Stimulated activated CD4-positive, alpha-beta T cell treated with anti-CD3 and anti-CD28 coated beads, Interleukin-15, amount 100 ng/mL, for 24 hours (primary cell): ENCODE measurements at places on chromosomes 12 and 14.
A peak's percentile ranks its signal among the peaks of the same experiment; 100 is the strongest.

- DNase-seq = peak; percentile 58
Measured at GRCh38 chr12:122836027-122836921, 1.0 kb downstream of the HIP1R start.

DNA sequence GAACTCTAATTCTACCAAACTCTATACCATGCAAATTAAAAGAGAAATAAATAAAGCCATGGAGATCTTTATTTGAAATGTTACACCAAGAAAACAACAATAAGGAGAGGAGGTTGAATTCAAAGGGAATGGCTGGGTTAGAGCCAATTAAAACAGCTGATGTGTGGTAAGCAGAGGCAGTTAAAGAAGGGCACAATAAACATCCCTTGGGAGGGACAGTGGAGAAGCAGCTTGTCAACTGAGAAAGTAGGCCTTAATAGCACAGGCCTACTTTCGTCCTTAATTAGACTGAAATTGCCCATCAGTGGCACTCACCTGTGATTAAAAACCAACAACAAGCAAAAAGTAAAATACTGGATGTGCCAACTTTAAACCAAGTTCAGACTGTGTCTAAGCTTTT, 16.3 kb upstream of the NAV3 start:
- DNase-seq = no peak

- no peak for DNase-seq
Measured at GRCh38 chr12:49972641-49973360, at the start of gene AQP6. Gene AQP6, plus strand, starts transcription at chr12:49972947. Its CDS starts 227 bp downstream, at chr12:49973174.

DNA sequence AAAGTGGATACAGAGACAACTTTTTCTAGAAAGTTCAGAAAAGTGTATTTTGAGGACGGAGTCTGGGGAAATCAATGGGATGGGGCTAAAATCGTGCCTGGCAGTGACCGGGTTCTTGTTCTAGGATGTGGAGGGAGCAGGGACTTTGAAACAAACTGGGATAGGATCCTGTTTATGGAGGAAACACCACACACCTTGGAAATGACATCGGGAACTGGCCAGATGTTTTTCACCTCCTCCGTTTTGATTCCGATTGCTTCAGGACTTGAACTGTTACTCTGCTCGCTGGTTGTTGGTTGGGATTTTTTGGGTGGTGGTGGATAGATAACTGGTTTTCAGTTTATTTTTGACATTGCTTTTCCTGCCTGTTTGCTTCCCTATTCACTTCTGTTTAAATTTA, 506 bp downstream of the EMP1 start:
- DNase-seq = no peak

DNA sequence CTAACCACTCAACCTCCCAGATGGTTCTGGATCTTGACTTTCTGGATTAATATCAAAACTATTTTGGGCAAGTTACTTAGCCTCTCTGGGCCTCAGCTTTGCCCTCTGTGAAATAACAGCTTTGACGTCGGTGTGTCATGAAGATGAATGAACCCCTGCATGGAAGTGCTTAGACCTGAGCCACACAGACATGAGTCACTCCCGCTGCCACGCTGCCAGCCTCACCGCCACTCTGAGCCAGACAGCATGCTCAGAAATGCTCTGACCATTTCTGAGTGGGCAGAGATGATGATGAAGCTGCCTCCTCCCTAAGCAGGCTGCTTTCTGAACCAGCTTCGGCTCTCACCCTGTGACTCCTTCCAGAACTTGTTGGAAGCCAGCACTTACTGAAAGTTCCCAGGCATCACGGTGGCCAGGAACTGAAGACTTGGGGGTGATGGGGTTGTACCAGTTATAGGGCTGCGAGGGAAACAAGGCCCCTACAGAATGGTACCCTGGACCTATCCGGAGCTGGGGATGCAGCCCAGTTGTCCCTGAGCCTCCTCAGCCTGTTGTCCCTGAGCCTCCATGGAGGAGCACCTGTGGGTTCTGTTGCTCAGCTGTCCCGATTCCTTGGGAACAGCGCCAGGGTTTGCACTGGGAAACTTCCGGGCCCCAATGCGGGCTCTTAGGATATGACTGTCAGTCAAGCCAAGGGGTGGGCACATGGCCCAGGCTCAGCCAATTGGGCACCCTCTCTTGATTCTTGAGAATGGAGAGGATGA, 2.0 kb upstream of the CCDC197 start:
- DNase-seq = peak; percentile 81

GRCh38 chr14:38721822-38722431, 381.1 kb downstream of the SEC23A start:
- peak; percentile 55 for DNase-seq

GRCh38 chr12:25713264-25713663, 160.2 kb upstream of the LMNTD1 start:
- no peak for DNase-seq

- DNase-seq = no peak
Measured at GRCh38 chr12:2283916-2284315, 231.1 kb downstream of the CACNA1C start.

GRCh38 chr14:105532735-105533141, 6.4 kb downstream of the TMEM121 start:
- DNase-seq = peak; percentile 17

GRCh38 chr12:110704750-110705149, 15.8 kb upstream of the HVCN1 start:
- DNase-seq = no peak

- DNase-seq = peak; percentile 19
Measured at GRCh38 chr12:131194166-131194565, 240.5 kb downstream of the ADGRD1 start.

DNA sequence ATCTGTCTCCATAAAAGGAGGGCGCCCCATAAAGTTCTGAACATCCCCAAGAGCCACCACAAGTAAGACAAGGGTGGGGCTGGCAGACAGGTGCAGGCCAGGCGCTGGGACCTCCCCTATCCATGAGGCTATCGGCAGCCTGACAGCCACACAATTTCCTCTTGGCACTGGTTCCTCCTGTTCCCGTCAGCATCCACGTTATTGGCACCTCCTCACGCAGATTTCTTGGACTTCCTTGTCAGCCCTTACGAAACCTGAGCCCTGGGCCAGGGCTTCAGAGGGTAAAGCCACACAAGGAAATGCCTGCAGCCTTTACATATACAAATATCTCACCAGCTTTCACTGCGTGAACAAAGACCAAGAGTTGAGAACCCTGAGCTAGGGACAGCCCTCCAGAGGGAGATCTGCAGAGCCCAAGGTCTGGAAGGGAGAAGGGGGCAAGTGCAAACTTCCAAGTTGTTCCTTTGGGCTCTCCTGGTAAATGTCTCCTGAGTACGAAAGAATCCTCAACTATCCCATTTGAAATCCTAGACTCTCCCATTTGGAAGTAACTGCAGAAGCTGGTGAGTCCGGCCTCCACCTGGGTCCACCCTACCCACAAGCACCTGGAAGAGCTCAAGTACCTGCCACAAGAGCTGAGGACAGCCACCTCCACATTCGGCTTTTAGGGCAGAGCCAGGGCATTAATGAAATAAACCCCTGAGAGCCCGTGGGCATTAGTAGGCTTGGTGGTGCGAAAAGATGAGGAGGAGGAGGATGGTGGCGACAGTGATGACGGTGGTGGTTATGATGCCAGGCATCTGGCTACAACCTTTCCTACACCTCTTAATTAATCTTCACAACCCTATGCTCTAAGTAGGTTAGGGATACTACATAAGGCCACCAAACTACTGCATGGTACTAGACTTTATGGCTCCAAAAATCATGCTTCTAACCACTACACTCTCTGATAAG, 5.5 kb upstream of the TC2N start:
- DNase-seq = no peak

DNA sequence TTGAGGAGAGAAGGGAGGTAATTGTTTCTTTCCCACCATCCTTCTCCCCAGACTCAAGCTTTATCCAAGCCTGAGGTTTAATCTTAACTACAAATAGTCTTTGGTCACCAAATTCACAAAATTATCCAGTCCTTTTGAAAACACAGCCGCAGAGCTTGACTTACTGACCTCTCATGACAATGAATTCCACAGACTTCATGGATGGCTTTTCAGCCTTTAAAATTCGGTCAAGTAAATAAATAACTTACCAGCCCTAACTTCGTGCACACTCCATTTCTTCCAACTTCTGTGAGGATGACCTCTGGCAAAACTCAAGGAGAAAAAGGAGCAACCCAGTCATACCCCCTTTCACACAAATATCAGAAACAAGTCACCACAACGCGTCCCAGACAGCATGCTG, 137.0 kb upstream of the CDKN3 start:
- no peak for DNase-seq

DNA sequence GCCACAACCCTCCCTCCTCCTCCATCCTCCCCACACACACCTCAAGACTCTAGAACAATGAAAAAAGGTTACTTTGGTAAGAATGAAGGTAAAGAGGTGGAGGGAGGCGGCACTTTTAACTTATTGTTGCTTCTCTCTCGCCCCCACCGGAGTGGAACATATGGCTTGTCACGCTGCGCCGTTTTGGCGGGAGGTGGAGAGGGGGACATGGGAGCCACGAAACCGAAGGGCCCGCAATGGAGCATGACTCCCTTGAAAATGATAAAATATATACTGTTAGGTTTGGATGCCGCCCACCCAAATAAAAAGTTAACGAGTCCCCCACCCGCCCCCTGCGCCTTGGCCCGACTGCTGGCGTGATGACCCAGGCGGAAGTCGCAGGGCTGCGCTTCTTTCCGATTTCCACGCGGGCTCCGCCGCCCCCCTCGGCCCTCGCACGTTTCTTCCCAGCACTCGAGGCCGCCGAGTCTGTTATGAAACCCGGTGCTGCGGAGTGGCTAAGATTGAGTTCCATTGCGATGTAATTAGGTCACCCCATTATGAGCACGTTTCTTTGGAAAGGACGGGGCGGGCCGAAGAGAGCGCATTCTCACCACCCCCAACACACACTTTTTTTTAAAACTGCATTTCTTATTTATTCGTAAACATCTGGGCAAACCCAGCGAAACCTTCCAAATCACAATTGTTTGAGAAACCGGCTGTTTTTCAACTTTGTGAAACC, 1.4 kb upstream of the ZFP36L1 start:
- DNase-seq = peak; percentile 90

DNA sequence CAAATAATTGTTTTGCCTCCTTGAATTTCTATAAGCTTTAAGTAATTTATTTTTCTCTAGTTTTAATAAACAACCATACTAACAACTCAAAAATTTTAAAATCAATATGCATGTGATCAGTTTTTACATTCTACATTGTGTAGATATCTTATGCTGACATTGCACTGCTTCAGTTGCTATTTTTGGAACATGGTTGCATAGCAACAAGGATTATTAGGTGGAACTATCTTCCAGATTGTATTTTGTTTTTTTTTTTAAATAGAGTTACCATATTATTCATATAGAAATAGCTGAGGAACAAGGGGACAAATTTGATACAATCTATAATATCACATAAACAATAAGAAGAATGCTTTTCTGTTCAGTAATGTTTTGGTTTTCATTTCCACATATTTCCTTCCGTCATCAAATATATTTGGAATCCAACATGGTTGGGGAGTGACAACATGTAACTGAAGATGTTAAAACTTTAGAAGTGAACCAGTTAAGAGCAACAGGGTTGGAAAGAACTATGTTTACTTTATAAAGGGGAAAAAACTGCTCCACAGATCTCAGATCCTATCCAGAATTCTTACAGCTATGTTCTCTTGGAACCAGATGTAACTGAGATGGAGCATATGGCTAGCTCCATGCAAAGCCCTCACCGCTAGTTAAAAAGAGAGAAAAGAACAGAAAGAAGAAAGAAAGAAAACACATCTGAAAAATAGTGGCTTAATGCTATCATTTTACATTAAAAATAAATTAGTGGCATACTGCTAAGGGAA, 235.5 kb downstream of the NELL2 start:
- DNase-seq = no peak

GRCh38 chr12:98418357-98419075, 96.9 kb upstream of the TMPO start:
- DNase-seq = no peak

- DNase-seq = no peak
Measured at GRCh38 chr12:101581190-101581589, 13.6 kb upstream of the MYBPC1 start.

DNA sequence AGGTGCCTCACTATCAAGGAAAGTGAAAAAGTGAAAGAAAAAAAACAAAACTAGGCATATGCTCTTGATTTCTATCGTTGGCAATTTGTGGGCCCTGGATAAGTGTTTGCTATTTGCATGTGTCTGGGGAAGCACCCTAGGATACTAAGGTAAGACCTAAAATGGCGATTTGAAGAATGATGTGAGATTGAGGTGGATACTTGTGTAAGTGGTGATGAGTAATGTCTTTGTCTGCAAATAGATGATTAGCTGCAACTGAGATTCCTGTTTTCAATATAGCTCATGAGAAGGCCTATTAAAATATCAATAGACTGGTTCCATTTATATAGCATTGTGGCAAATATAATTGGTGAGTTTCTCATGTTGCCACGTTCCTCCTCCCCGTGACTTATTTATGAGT, 261.7 kb downstream of the NEDD1 start:
- DNase-seq = no peak

- DNase-seq = no peak
Measured at GRCh38 chr12:2390850-2391390, 338.1 kb downstream of the CACNA1C start.

GRCh38 chr14:56858422-56858821, 48.1 kb upstream of the OTX2 start:
- DNase-seq = no peak

DNA sequence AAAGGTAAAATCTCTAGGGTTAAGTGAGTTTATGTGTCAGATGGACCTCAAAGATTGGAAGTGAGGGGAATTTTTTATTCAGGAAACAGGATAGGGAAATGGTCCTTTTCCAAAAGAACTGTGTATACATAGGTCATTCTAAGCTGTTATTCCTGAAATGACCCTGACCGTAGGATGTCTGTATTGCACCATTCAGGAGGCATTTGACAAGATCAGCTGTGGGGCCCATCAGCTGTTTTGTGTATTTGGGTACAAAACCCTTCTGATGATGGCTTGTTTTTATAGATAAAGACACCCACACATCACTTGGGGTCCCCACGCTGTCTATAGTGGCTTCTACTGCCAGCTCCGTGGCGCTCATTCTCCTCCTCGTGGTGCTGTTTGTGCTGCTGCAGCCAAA, 62.6 kb upstream of the SRSF5 start:
- DNase-seq = no peak

GRCh38 chr12:2250797-2251196, 198.0 kb downstream of the CACNA1C start:
- DNase-seq = no peak

DNA sequence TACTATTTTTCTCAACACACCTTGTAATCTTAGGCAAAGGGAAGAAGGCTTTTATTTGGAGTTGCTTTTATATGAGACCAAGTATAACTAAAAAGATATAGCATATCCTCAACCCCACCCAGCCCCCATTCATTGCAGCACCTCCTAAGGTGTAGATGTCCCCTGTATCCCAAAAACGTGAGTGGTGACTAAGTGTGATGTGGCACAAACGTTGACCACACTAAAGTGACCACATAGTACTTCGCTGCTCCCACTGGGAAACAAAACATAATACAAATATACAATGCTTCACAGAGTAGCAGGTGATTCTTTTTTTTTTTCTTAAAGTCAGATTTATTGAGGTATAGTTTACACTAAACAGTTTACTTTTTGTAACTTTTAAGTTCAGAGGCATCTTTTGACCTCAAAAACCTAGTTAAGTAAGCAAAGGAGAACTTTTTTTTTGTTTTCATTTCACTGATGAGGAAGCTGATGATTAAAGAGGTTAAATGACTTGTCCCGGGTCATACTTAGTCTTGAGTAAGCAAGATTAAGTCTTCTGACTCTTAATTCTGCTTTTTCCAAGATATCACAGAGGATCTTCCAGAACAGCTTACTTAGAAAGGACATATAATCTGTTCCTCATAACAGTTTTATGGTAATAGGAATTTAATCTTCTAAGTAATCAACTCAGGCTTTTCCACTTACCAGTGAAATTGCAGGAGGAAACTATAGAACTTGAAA, 245.2 kb upstream of the PLEKHG7 start:
- no peak for DNase-seq

GRCh38 chr14:39233680-39234326, at the start of gene MIA2:
Gene MIA2, plus strand, starts transcription at chr14:39233915. Its CDS starts 200 bp downstream, at chr14:39234115.
- DNase-seq = no peak
